HT-29 (cell line): ENCODE measurements at places on chromosomes 2 and 18. TPM values are rescaled to one million over a fixed set of nuclear protein-coding genes. Genes with fewer than 3 reads are reported as not detected.

GRCh38 chr18:58322464-58322863 is 278.4 kb downstream of the NEDD4L start:
- DNase-seq, result no peak

DNA sequence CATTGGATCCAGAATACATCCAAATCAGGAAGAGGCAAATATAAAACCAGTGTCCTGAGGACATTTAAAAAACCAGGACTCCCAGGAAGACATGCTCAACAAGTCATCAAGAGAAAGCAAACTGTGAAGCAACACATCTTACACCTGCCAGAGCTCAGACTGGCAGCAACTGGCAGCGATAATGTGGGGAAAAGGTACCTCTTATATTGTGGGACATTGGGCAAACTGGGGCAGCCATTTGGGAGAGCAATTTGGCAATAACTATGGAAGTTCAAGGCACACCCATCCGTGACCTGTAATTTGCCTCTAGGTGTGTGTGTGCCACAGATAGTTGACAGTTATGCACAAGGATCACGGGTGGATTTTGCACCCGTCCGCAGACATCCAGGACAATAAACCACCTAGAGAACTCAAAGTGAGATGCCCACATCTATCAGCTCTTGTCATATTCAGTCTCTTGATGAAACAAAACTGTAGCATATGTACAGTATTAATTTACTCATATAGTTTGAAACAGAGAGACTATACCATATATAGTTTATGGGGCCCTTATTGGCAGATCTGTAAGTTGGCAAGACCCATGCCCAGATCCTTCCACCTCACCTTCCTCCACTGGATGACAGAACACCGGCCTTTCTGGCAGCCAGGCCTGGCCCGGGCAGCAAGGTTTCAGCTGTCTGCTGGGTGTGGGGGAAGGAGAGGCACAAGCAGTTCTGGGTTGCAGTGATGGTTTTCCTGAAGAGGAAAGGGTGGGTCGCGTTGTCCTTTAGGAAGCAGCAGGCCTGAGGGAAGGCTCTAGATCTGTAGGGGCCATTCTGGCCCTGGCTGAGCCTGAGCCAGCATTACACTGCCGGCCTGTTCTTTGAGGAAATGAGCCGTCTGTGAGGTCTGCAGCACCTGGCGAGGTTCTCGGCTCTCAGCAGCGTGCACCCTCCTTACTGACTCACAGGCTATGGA is 18.8 kb downstream of the HJURP start:
- DNase-seq, result no peak

- peak; percentile 20 for DNase-seq
Observed at GRCh38 chr2:207926133-207926988, 99.0 kb downstream of the PLEKHM3 start.

- no peak for DNase-seq
Observed at GRCh38 chr2:227340106-227340505, 15.1 kb downstream of the MFF start.

DNA sequence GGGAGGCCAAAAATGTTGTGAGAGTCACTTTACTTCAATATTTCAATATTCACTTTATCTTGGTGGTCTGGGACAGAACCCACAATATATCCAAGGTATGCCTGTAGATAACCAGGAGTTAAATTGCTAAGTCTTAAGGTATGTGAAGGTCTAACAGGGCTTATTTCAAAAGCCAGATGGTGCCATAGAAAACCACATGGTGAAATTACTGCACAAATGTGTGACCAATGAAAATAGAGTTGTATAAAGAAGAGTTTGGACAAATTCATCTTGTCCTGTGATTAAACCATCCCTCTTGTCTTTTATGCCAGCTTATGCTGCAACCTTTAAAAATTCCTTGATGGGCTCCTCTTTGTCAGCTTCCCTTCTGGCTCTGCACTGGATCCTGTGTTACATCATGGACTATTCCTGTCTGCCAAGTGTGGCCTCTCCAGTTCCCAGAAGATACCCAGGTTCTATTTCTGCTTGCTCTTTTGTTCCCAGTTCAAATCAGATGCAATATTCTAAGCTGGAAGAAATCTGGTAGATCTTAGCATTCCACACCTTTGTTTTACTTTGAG is 46.8 kb downstream of the ANTXR1 start:
- no peak for DNase-seq

DNA sequence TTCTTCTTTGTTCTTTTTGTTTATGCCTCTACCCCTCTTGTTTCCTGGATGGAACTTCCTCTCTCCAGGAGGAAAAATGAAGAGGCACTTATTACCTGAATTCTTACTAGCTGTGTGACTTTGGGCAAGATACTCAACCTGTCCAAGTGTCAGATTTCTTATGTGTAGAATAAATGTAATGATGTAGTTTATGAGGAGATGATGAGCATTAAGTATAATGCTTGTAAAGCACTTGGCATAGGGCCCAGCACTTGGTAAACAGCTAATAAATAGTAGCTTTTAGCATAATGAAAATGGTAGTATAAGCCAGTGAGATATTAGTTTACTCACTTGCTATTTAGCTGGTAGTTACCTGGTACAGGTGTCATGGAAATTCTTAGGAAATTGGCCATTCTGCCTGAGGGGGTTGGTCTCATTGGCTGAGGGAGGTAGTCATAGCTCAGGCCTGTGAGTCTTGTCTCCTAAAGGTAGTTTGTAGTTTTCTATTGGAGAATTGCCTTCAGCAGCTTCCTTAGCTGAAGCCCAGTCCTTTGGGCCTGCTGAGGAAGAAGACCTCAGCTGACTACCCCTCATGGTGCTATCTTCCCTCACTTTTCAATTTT is 133.4 kb upstream of the NABP1 start:
- DNase-seq, result no peak

DNA sequence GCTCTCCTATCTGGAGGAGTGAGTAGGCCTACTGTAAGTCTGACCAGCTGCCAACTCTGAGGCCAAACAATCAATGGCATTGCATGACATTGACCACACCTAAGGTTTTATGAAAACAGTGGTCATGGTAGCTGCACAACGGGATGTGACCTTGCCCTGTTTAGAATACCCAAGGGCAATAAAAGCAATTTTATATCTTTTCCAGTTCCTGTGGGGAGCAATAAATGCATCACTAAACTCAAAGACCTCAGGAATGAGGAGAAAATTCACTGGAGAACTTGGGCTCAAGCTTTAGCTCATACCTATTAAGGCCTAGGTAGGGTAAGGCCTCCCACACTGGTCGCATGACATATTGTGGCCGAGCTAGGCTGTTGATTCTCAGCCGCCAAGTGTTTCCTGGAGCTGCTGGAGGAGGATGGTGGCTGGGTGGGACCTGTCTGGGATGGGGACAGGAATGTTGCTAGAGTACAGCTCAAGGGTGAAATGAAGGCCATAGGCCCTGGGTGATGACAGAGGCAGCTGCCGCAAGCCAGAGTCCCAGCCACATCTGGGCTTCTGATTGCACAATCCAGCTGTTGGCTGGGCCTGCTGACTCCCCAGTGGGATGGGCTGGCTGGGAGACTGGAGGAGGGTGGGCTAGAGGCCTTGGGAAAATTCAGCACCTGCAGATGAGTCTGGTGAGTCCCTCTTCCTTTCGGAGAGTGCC is 313.7 kb downstream of the CYP26B1 start:
- no peak for DNase-seq

DNA sequence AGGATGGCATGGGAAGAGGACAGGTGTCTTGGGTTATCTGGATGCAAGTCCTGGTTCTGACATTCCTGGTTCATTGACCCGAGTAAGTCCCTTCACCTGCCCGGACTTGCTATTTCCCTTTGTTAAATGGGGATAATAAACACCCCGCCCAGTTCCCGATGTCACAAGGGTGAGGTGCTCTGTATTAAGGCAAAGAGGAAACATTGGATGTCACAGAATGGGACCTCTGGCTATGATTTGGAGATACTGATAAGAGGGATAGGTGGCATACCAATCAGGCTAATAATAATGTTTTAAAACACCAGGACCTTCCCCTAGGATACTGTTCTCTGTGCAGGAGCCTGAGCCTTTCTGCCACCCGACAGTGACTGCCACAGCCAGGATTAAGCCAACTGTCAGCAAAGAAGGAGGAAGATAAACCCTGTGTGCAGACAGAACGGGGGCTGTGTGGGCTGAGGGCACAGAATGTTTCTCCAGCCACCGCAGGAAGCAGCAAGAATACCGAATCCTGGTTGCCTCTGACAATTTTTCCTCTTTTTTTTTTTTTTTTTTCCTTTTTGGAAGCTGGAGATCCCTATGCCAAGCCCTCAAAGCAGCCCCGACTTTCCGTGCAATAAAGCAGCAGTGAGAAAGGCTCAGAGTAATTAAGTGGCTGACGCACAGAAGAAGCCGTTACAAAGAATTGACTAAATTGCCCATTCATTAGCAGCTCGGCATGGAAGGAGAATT is 336.6 kb downstream of the SMAD2 start:
- DNase-seq, result no peak

DNA sequence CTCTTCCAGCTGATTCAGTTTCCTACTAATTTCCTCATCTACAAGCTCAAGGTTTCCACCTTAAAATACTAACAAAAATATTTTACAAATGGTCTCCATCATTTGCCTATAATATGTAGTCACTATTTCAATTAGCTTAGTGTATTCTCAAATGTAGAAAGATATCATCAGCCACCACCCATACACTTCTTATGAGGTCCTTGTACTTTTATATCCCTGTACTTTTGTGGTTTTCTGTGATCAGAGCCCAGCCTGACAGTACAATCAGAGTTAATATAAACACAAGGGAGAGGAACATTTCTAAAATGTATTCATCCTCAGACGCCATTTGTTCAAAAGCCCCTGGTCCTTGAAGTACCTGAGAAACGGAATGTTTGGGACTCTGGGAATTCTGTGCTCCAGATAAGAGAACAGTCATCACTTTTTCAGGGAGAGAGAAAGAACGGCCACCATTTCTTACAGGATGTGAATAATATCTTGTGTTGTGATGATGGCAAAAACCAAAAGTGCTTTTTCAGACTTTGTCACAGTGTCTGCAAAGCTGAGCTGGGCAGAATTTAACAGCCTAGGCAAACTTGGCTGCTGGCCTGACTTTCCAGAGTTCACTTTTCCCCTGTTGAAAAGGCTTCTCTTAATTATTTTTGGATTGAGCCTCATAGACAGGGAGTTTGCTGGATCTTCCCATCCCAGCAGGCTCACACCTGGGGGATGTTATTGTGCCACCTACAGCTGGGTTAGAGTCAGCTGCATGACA is 361.7 kb upstream of the ACVR2A start:
- no peak for DNase-seq

DNA sequence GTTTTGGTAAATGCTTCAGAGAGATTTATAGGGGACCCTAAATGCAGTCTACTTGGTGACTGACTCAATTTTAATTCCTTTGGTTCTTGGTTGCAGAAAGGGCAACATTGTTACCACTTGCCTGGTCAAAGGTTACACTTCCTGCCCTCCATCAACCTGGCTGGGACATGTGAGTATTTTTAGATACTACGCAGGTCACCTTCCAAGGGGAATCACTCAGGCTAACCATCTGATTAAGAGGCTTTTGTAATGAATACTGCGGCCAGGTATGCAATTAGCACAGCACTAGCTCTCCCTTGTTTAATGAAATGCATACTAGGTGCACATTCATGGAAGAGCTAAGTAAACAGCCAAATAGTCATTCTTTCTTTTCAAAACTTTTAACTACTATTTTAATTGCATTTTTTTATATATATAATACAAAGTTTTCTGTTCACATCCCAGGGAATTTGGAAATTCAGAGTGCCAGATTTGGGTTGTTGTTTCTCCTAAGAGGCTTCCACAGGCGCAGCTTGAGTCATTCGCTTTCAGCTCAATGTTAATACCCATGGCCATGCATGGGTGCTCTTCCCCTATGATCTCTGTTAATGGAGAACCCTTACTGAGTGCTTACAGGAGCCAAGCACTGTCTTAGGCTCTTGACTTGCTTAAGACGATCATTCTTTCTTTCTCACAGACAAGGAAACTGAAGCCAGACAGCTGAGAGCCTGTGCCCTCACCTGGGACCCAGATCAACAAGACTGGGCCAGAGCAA is 152.2 kb downstream of the MTX2 start:
- DNase-seq, result no peak

DNA sequence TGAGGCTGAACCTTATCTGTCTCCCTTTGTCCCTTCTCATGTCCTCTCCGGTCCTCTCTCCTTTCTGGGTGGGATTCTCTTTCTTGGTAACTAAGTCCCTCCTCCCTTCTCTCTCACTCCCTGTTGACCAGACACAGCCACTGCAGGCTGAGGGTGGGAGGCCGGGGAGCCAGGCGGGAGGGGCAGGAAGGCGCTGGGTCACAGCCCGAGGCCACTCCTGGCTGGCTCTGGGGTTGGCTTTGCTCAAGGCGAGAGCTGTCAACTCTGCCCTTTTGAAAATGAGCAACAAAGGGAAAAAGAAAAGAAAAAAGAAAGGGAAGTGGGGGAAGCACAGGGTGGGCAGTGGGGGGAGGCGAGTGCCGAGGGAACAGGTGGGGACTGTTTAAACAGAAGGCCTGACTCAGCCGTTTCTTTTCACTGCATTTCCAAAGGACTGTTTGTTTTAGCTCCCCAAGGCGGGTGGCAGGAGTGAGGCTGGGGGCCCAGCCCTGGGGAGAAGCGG is 70.5 kb upstream of the IGFBP5 start:
- no peak for DNase-seq

GRCh38 chr2:169895294-169895985 is 68.2 kb downstream of the UBR3 start:
- DNase-seq, result no peak

GRCh38 chr2:169294001-169294675 is 68.2 kb downstream of the LRP2 start:
- DNase-seq, result no peak

GRCh38 chr2:196925051-196925767 is 1.3 kb downstream of the PGAP1 start:
- peak; percentile 50 for DNase-seq

DNA sequence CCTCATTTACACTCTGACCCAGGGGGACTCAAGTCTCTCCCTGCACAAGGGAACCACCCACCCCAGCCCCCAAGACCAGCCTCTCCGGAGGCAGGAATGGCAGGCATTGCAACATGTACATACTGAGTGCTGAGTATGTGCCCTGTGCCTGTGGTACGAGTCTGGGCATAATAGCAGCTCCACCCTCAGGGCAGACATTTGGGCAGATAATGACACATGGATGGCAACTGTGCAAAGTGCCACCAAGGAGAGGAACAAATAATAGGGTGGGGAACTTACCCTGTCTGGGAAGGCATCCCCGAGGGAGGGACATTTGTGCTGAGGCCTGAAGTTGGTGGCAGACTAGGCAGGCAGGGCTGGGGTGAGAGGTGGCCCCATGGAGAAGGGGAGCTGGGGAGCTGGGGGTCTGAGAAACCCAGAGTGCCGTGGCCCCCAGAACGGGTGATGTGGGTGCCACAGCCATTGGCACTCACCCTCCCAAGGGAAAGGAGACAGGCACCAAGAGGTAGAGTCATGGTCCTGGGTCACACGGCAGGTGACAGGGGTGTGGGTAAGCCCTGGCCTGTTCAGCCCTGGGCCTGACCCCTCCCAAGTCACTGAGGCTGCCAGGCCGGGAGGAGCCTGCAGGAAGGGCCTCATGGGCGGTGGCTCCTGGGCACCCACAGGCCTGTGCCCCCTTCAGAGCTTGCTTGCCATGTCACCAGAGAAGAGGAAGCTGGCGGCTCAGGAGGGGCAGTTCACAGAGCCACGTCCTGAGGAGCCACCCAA is 15.7 kb upstream of the GPR17 start:
- no peak for DNase-seq

Gene GALR1
- not detected in 2 replicates for total RNA-seq

Gene PKDCC
- 76.0 and 83.9 TPM in 2 replicates for total RNA-seq

Gene RAB6C
- total RNA-seq, result not detected in 2 replicates

Gene FECH
- 16.9 and 37.2 TPM in 2 replicates for total RNA-seq

Gene GPR45
- not detected in 2 replicates for total RNA-seq

Gene TRAF3IP1
- total RNA-seq, result 2.4 and 3.6 TPM in 2 replicates

Gene GALNT5
- 0.70 and 1.1 TPM in 2 replicates for total RNA-seq

Gene FAM98A
- total RNA-seq, result 11.3 and 21.2 TPM in 2 replicates

Gene ECEL1
- not detected in 2 replicates for total RNA-seq
